ENCODE measurements at places on chromosomes 6 and 20. TPM values are rescaled to one million over a fixed set of nuclear protein-coding genes. Genes with fewer than 3 reads are reported as not detected.

DNA sequence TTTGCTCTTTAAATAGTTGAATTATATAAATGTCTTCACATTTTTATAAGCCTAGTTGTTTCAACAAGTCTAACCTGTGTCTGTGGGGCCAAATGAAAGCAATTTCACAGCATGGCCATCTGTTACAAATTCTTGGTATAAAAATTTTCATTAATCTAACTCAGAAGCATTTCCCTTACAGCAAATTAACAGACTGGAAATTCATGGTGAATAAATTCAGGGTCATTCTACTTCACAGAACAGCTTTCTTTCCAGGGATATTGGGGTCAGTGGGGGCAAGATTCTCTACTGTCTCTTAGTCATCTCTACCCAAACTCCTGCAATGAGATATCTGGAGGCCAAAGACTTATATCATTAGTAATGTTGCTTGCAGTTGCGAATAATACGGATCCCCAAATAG lies 352.1 kb downstream of the MMUT start:
- no peaks in the 10 kb centered on the region for H3K4me1 ChIP-seq
- no peaks in the 10 kb centered on the region for H3K36me3 ChIP-seq
- no peak overlapping the region for H3K4me3 ChIP-seq
- DNase-seq = no peak
- no peaks in the 10 kb centered on the region for H3K27me3 ChIP-seq

The DOK5 gene
- not detected for total RNA-seq

GRCh38 chr6:20409427-20409971 lies 7.8 kb downstream of the E2F3 start:
- H3K4me3 ChIP-seq = no peak overlapping the region
- H3K27me3 ChIP-seq = no peaks in the 10 kb centered on the region
- no peak overlapping the region for H3K27ac ChIP-seq
- H3K36me3 ChIP-seq = no peaks in the 10 kb centered on the region
- peak; percentile 12 for DNase-seq

- no peak overlapping the region for H3K27ac ChIP-seq
- peaks cover 78% of the 10 kb centered on the region for H3K36me3 ChIP-seq
- H3K27me3 ChIP-seq = no peaks in the 10 kb centered on the region
- DNase-seq = no peak
Measured at GRCh38 chr20:34473262-34473883, 42.8 kb upstream of the DYNLRB1 start.

GRCh38 chr6:130760006-130760405 lies 67.2 kb upstream of the SMLR1 start:
- H3K36me3 ChIP-seq = no peaks in the 10 kb centered on the region
- no peak overlapping the region for H3K27ac ChIP-seq
- no peak for DNase-seq
- no peak overlapping the region for H3K4me3 ChIP-seq

The ULBP3 gene
- total RNA-seq = 2.0 TPM

The MYLK4 gene
- total RNA-seq = 0.87 TPM

The FOXC1 gene
- 3.6 TPM for total RNA-seq

- H3K27me3 ChIP-seq = no peaks in the 10 kb centered on the region
- DNase-seq = no peak
- H3K36me3 ChIP-seq = no peaks in the 10 kb centered on the region
- H3K4me1 ChIP-seq = peaks cover 32% of the 10 kb centered on the region
Measured at GRCh38 chr6:113642001-113642713, 215.0 kb upstream of the MARCKS start.

GRCh38 chr6:89297695-89298351 lies 17.3 kb downstream of the GABRR2 start:
- no peaks in the 10 kb centered on the region for H3K36me3 ChIP-seq
- H3K27me3 ChIP-seq = no peaks in the 10 kb centered on the region
- peak overlapping the region; percentile 47 for H3K27ac ChIP-seq
- no peak overlapping the region for H3K4me3 ChIP-seq

The ABCF1 gene
- 24.6 TPM for total RNA-seq

DNA sequence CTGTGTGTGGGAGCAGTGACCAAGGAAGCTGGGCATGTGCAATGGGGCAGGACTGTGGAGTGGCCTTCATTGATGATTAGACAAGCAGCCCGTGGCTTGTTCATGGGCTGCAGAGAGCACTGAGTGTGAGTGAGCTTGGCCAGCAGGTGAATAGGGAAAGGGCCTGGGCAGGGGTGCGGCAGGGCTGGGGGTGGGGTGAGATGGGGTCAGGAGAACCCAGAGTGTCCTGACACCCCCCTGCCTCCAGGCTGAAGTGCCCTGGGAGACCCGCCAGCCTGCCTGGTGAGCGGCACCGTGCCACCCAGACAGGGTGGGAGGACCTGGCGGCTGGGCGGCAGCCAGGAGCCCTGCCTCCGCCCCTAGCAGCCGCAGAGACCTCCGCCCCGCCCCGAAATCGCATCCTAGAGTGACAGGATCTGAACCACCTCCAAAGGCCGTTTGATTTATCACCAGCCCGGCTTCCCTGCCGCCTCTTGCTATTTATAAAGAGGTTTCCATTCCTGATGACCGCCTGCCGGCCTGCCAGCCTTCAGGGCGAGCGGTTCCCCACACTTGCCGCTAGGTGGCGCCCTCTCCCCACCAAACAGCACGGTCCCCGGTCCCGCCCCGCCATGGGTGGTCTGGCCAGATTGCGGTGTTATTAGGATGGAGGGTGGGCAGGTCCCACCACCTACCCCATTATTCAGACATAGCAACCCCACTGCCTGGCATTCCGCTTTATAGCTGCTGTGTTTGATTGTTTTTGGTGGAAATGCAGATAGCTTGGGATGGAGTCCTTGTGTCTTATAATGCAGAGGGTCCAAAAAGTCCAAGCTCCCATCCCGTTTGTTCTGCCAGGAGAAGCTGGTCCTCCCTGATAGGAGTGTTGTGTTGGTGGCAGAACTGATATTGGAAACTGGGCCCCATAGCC lies 3.5 kb downstream of the MYLK2 start:
- DNase-seq = peak; percentile 76
- H3K27ac ChIP-seq = no peak overlapping the region
- H3K36me3 ChIP-seq = no peaks in the 10 kb centered on the region

GRCh38 chr6:33695451-33695887 lies 16.0 kb downstream of the UQCC2 start:
- H3K36me3 ChIP-seq = peaks cover 97% of the 10 kb centered on the region
- H3K27me3 ChIP-seq = no peaks in the 10 kb centered on the region
- no peak overlapping the region for H3K4me3 ChIP-seq
- DNase-seq = no peak

DNA sequence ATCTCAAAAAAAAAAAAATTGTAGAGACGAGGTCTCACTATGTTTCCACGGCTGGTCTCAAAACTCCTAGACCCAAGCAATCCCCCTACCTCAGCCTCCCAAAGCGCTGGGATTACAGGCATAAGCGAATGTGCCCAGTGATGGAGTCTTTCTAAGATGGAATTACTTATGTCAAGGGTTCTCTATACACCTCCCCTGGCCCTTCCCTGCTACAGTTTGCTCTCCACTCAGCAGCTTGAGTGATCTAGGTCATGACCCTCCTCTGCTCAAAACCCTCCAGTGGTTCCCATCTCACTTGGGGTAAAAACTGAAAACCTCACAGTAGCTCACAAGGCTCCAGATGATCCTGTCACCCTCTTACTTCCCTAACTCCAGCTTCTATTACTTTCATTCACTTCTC lies 1.8 kb upstream of the DNPH1 start:
- no peak for DNase-seq
- H3K4me3 ChIP-seq = no peak overlapping the region
- peaks cover 8% of the 10 kb centered on the region for H3K27me3 ChIP-seq
- H3K27ac ChIP-seq = no peak overlapping the region
- H3K36me3 ChIP-seq = peaks cover 1% of the 10 kb centered on the region

The GGTLC1 gene
- total RNA-seq = not detected

Data from stomach (tissue), 19 donors.